Neural crest cell (in vitro differentiated cells): ENCODE measurements at places on chromosomes 12 and 14.

- H3K27me3 ChIP-seq: no peaks in the 10 kb centered on the region
- peaks cover 16% of the 10 kb centered on the region for H3K36me3 ChIP-seq
- H3K27ac ChIP-seq: peak overlapping the region; percentile 19
- no peak overlapping the region for H3K4me3 ChIP-seq
Observed at GRCh38 chr12:108792361-108793292, 61.3 kb upstream of the CORO1C start.

GRCh38 chr14:51328772-51329353, 88.8 kb downstream of the TMX1 start:
- no peak overlapping the region for H3K4me3 ChIP-seq
- DNase-seq: no peak
- H3K27me3 ChIP-seq: no peaks in the 10 kb centered on the region
- H3K36me3 ChIP-seq: no peaks in the 10 kb centered on the region
- H3K27ac ChIP-seq: no peak overlapping the region

DNA sequence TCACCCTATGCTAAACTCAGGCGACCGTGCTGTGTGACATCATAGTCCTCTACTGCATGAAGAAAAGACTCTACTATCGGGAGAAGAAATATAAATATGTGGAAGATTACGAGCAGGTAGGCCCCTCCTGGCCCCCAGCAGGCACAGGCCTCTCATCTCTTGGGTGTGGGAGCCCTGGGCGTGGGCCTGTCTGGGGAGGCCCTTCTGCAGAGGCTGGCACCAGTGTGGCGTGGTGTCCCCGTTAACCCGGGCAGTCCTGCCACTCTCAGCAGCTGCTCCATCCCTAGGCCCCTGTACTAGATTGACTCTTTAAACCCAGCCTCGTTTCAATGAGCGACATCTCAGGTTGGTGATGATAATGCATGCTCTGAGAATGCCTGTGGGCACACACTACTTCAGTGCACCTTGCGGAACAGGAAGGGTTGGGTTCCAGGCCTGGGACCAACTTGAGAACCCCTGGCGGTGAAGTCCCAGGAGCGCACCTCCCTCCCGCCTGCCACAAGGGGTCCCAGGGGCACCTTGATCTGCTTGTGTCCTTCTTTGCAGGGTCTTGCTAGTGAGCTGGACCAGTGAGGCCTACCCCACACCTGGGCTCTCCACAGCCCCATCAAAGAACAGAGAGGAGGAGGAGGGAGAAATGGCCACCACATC, 23.2 kb downstream of the P2RX4 start:
- peaks cover 4% of the 10 kb centered on the region for H3K4me1 ChIP-seq
- DNase-seq: no peak

DNA sequence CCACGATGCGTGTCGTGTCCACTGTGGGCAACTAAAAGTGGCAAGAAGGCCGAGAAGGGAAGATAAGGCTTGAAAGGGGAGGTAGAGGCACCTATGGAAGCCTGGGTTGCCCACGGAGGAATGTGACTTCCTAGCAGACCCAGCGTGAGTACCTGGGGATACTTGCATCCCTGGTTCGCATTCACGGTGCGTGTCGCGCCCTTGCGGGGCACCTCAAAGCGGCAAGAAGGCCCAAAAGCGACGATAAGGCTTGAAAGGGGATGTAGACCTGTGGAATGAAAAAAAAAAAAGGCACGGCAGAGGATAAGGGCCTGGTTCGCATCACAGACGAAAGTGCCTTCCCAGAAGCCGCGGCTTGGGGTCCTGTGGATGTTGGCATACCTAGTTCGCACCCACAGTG, 282.9 kb downstream of the ALG10 start:
- no peak overlapping the region for H3K4me3 ChIP-seq
- H3K27me3 ChIP-seq: no peaks in the 10 kb centered on the region
- no peak overlapping the region for H3K27ac ChIP-seq
- peaks cover 10% of the 10 kb centered on the region for H3K36me3 ChIP-seq

DNA sequence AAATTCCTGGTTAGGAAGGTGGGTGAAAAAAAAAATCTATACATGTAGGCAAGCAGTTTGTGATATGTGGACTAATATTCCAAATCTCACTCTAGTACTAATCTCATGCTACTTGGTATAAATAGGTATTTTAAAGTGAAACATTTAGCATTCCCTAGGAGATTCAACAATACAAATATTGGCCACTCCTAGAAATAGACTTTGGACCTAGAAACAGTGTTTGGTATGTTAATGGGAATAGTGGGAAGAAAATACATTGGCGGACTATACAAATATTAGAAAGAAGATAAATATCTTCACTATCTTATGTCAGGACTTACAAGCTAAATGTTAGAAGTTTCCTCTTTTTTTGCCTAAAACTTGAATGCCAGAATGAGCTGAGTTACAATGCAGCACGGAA, 28.2 kb downstream of the HIGD1C start:
- H3K36me3 ChIP-seq: peaks cover 11% of the 10 kb centered on the region
- no peak for DNase-seq
- no peaks in the 10 kb centered on the region for H3K27me3 ChIP-seq
- no peak overlapping the region for H3K27ac ChIP-seq

GRCh38 chr12:124916374-124917134, 2.1 kb upstream of the UBC start:
- no peak for DNase-seq
- H3K4me3 ChIP-seq: peak overlapping the region; percentile 86
- peaks cover 82% of the 10 kb centered on the region for H3K4me1 ChIP-seq

GRCh38 chr12:68350753-68351152, 18.6 kb upstream of the MDM1 start:
- no peaks in the 10 kb centered on the region for H3K36me3 ChIP-seq
- DNase-seq: no peak
- peaks cover 11% of the 10 kb centered on the region for H3K27me3 ChIP-seq
- H3K4me3 ChIP-seq: no peak overlapping the region
- no peak overlapping the region for H3K27ac ChIP-seq
- H3K4me1 ChIP-seq: no peaks in the 10 kb centered on the region

DNA sequence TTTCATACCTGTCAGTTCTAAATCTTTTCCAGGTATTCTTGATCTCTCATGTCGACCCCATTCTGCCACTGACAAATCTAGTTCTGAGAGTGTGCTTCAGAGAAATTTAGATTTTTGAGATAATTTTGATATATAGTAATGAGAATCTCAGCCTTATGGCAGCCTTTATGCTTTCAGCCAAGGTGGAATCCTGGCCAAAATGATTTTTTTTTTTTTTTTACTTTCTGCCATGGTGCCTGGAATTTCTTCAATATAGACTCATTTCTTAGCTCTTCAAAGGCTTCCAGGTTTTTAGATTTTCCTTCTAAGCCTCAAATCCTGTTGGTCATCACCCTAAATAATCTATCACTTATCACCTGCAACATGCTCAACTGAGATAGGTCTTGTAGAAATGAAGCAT, 926.6 kb downstream of the NRXN3 start:
- H3K27ac ChIP-seq: no peak overlapping the region
- H3K4me1 ChIP-seq: peaks cover 15% of the 10 kb centered on the region
- H3K36me3 ChIP-seq: no peaks in the 10 kb centered on the region

DNA sequence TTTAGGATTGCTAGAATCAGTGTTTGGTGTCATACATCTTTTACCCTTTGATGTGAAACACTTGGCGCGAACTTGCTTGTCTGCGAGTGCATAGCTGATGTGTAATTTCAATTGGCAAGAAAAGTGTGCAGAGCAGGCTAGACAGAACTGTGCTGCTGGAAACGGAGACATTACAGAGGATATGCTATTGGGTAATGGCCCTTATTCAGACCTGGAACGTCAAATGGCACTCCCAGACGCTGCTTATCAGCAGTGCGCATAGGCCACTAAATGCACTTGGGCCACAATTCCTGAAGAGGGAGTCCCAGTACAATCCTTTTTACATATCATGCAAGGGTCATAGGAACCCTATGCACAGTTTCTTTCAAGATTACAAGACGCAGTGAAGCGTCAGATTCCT, 15.7 kb upstream of the SLC10A1 start:
- H3K36me3 ChIP-seq: no peaks in the 10 kb centered on the region
- peaks cover 28% of the 10 kb centered on the region for H3K4me1 ChIP-seq
- no peak overlapping the region for H3K27ac ChIP-seq
- DNase-seq: no peak
- H3K27me3 ChIP-seq: no peaks in the 10 kb centered on the region
- H3K4me3 ChIP-seq: no peak overlapping the region

- peak; percentile 36 for DNase-seq
- H3K27ac ChIP-seq: no peak overlapping the region
- no peaks in the 10 kb centered on the region for H3K4me1 ChIP-seq
- peaks cover 56% of the 10 kb centered on the region for H3K27me3 ChIP-seq
Observed at GRCh38 chr12:111211910-111212757, 156.8 kb downstream of the PHETA1 start.

DNA sequence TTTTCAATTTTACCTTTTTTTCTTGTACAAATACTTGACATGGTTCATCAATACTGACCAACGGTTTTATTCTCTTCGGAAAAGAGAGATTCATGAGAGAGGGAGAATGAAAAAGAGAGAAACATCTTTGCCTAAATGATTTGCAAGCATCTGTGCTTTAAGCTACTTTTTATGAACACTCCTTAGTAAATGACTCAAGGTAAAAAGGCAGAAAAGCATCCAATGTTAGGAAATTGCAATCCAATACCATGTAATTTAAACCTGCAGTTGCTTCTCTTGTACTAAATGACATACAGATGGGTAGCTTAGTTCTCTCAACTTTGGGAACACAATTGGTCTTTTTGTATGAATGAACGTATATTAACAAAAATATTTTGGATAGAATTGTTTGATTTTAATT, 46.1 kb downstream of the MSRB3 start:
- H3K27ac ChIP-seq: no peak overlapping the region
- no peaks in the 10 kb centered on the region for H3K36me3 ChIP-seq
- no peak overlapping the region for H3K4me3 ChIP-seq
- peaks cover 13% of the 10 kb centered on the region for H3K4me1 ChIP-seq
- H3K27me3 ChIP-seq: no peaks in the 10 kb centered on the region
- DNase-seq: no peak

GRCh38 chr12:67893022-67893580, 96.1 kb upstream of the IFNG-AS1 start:
- H3K27me3 ChIP-seq: no peaks in the 10 kb centered on the region
- H3K4me1 ChIP-seq: peaks cover 29% of the 10 kb centered on the region
- H3K36me3 ChIP-seq: no peaks in the 10 kb centered on the region
- H3K27ac ChIP-seq: no peak overlapping the region

DNA sequence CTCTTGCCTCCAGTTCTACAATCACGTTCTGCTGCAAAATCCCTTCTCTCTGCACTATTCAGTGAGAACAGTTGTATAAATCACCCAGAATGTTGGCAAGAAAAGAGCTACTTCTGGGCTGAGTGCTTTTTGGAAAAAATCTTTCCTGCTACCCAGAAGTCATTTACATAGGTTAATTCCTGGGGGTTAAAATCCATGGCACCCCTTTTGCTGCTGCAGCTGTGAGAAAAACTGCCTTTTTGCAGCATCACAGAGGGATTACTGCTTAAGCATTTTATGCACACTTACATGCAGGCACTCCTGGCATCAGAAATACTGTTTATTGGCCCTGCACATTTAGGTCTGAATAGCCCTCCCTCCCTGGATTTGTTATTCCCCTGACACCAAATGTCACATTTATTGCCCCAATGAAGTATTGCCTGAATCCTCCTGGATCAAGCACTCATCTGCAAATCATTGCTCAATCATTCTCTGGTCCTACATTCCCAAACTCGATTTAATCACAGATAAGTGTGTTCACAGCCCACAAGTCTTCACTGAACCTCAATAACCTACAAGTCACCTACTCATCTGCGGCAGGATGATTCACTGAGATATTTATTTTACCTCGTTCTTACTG, 43.1 kb upstream of the CCDC196 start:
- H3K27me3 ChIP-seq: no peaks in the 10 kb centered on the region
- H3K36me3 ChIP-seq: peaks cover 11% of the 10 kb centered on the region
- H3K27ac ChIP-seq: no peak overlapping the region
- H3K4me3 ChIP-seq: no peak overlapping the region
- H3K4me1 ChIP-seq: peaks cover 9% of the 10 kb centered on the region

DNA sequence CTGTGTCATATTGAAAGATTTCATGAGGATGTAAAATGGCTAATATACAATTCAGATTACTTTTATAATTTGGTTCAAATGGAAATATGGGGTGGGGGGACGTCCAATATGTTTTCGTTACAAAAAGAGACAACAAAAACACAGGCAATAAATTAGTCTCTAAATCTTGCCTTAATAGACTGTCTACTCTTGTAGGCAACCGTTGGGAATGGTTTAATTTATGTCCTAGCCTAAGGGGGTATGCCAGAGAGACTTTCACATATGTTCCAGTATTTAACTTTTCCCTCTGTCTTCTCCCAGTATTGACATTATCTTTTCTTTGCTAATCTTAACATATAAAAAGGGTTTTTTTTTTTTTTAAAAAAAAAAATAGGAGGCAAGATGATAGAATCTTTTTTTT, 41.5 kb upstream of the LIN7A start:
- H3K27ac ChIP-seq: no peak overlapping the region
- no peak for DNase-seq
- no peaks in the 10 kb centered on the region for H3K36me3 ChIP-seq

DNA sequence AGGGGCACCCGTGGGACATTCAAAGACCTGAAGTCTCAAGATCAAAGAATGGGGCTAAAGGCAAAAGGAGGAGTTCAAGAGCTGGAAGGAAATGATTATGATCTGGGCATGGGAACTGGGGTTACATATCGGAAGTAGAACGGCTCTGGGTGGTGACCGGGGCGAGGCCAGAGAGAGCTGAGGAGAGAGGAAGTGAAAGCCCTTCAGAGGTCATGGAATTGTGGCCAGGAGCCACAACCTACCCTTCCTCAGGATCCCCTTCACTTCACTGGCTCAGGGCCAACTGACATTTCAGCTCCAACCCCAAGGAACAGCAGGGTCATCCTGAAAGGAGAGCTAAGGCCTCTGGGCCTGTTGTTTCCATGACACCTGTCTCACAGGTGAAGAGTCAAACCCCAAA, 57.8 kb downstream of the GALNT16 start:
- no peaks in the 10 kb centered on the region for H3K4me1 ChIP-seq
- peak overlapping the region; percentile 85 for H3K27ac ChIP-seq
- no peak for DNase-seq
- no peaks in the 10 kb centered on the region for H3K27me3 ChIP-seq
- peaks cover 4% of the 10 kb centered on the region for H3K36me3 ChIP-seq

- H3K36me3 ChIP-seq: peaks cover 15% of the 10 kb centered on the region
- peak overlapping the region; percentile 71 for H3K27ac ChIP-seq
- peaks cover 33% of the 10 kb centered on the region for H3K27me3 ChIP-seq
- no peak for DNase-seq
Observed at GRCh38 chr14:22837750-22838538, 1.6 kb downstream of the MMP14 start.

DNA sequence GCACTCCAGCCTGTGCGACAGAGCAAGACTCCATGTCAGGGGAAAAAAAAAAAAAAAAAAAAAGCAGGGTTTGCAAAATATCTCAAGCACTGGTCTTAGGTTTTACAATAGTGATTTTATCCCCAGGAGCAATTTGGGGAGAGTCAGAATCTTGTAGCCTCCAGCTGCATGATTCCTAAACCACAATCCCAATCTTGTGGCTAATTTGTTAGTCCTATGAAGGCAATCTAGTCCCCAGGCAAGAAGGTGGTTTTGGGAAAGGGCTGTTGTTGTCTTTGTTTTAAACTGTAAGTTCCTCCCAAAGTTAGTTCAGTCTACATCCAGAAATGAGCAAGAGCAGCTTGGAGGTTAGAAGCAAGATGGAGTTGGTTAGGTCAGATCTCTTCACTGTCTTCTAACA, 135.7 kb downstream of the PLXNC1 start:
- peaks cover 4% of the 10 kb centered on the region for H3K4me1 ChIP-seq
- H3K4me3 ChIP-seq: no peak overlapping the region
- no peak overlapping the region for H3K27ac ChIP-seq
- H3K27me3 ChIP-seq: no peaks in the 10 kb centered on the region
